Cardiac septum (tissue), 1 donor: ENCODE measurements at places on chromosomes 3 and 15. TPM values are rescaled to one million over a fixed set of nuclear protein-coding genes. Genes with fewer than 3 reads are reported as not detected.

ARPIN gene
- total RNA-seq, result 14.4 TPM

FEZF2 gene
- not detected for total RNA-seq

MUC4 gene
- 0.03 TPM for total RNA-seq

ZNF860 gene
- 0.16 TPM for total RNA-seq

RAD51 gene
- 0.51 TPM for total RNA-seq

IGSF10 gene
- 0.83 TPM for total RNA-seq

TRAK1 gene
- total RNA-seq, result 246 TPM

DPPA2 gene
- not detected for total RNA-seq

CFAP100 gene
- total RNA-seq, result not detected

FETUB gene
- total RNA-seq, result not detected

KLHL6 gene
- total RNA-seq, result 2.2 TPM

FBXO40 gene
- total RNA-seq, result 147 TPM

TRIM71 gene
- not detected for total RNA-seq
